ENCODE measurements at places on chromosomes 3 and 15.
A peak's percentile ranks its signal among the peaks of the same experiment; 100 is the strongest.

DNA sequence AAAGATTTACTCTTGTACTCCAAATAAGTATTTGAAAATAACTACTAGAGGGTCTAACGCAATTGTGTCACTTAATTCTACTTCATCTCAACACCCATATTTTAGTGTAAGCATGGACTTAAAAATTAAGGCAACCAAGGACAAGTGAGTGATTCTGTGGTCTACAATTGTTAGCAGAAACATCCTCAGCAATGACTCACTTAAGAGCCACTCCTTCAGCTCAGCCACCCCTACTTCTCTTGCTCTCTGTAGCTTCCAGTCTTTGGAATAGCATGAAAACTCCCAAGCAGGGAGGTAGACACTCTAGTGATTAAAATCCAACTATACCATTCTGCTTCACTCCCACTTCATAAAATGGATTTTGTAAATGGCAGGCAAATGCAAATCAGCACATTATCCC lies 116.0 kb upstream of the LRRN1 start:
- no peak for DNase-seq

DNA sequence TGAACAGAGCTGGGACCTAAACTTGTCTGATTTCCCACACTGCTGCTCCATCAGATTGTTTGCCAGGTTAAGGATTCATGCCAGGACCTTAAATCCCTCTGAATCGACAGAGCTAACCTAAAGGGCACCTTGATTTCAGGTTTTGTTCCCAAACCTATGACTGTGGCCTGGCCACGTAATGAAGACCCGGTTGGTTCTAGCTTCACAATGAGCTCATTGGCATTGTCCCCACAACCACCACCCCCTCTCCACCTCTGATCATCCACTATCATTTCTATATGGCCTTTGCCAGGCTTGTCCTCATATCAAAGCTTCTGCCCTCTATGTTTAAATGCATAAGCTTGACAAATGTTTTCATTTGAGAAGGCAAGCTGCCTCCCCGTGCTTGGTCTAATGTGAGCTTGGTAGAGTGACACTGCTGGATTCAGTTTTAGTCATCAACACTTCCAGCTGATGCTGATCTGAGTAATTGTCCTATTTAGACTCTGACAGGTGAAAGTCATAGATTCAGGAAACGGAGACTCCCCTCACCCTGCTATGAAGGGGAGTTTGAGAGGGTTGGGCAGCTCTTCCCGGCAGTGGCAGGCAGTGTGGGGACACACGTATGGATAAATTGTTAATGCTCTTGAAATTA lies 407.1 kb upstream of the CFAP20DC start:
- DNase-seq = peak; percentile 57

GRCh38 chr3:182879031-182879611 lies 85.8 kb downstream of the ATP11B start:
- no peak for DNase-seq

DNA sequence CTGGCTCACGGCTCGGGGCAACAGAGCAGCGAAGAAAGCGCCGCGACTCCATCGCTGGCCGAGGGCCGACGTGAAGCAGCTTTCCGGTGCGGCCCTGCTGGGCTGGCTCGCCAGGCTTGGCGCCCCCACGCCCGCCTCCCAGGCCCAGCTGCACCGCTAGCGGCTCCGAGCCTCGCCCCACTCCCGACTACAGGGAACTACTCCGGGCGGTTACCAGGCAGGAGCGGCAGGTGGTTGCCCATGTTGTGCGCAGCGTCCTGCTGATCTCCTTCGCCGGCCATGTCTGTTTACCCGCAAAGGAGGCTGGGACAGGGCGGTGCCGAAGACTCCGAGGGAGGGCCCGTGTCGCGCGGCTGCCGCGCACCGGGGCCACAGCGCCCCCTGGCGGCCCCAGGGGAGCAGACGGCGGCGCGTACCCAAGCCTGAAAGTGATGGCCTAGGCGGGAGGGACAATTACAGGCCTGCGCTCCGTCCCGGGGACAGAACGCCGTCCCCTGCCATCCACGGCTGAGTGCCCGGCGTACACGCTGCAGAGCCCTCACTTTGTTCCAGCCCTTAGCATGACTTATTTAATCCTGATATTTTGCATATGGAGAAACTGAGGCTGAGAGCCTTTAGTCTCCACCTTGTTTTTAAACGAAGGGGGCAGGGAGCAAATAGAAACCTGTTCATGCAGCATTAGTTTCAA lies at the start of gene CRBN:
Gene CRBN (minus strand): TSS at position 285 of the 688 bp plus-strand sequence. CDS start 4 bp downstream, at position 281.
- DNase-seq = peak; percentile 90

- DNase-seq = no peak
Measured at GRCh38 chr15:48862705-48863104, 15.2 kb upstream of the EID1 start.

DNA sequence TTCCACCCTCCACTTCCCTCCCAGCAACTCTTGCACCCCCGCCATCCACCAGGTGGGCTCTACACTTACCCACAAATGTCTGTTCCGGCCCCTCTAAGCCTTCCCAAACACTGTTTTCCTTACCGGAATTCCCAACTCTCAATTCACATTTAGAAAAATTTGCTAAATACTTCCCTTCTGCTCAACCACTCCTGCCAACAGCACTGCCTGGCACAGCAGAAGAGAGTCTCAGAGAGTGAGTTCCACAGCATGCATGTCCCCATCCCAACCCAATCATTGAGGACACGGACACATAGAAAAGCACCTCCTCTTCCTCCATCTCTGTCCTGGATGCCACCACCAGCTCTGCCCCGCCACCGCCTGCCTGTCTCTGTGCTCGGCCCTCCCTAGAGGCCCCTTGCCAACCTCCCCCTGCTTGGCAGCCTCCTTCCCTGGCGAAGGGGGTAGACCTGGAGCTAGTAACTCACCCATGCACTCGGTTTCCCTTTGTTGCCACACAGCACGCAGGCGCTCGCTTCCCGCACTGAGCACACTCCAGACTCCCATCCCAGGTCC lies 66.2 kb upstream of the SLC6A1 start:
- no peak for DNase-seq

- DNase-seq = no peak
Measured at GRCh38 chr15:61186905-61187741, 42.0 kb downstream of the RORA start.

- DNase-seq = no peak
Measured at GRCh38 chr3:145692751-145693150, 468.2 kb downstream of the PLOD2 start.

DNA sequence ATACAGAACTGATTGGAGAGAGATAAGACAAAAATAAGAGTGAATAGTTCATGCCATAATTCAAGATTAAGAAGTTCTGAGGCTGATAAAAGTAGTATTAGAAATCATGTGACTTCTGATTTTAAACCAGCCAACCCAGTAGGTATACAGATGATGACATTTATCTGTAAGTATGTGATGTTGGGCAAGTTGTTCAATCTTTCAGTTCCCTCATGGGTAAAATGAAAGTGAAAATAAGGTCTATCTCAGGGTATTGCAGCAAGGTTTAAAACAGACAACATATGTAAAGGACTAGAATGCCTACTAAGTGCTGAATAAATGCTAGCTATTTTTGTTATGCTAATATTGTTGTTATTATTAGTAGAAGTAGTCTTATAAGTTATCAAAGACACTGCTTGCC lies 1055.7 kb downstream of the NAALADL2 start:
- no peak for DNase-seq

GRCh38 chr3:188581792-188582191 lies 427.8 kb downstream of the LPP start:
- DNase-seq = no peak

DNA sequence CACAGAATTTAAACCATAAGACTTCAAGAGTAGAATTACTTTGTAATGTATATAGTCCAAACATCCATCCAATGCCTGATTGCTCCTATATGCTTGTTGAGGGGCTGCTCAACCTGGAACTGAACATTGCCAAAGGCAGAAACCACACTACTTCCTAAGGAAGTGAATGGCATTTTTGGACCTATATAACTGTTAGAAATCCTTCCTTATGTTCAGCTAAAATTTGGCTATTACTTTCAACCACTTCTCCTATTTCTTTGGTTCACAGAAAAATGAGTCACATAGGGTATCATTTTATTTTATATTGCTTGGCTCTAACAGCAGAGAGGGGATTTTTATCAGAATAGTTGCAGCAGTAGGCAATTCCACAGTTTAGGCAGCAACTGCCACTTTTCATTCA lies 342.1 kb downstream of the SLC9A9 start:
- no peak for DNase-seq

- DNase-seq = no peak
Measured at GRCh38 chr15:69104050-69104750, 56.2 kb upstream of the GLCE start.

DNA sequence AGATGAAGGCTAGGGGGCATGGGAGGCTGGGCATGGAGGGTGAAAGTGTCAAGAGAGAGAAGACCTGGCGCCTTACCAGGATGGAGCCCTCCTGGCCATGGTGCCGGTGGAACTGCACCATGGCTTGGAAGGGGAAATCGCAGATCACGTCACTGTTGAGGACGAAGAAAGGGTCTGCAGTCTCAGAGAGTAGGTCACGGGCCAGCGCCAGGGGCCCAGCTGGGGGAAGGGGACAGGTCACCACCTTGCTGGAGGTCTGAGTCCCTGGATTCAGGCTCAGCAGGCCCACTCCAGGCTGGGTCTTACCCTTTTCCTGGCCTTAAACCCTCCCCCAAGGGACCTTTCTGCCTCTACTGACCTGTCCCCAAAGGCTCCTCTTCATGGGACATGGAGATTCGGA lies 855 bp downstream of the GMPPB start:
- DNase-seq = no peak

GRCh38 chr3:77475507-77475906 lies 435.6 kb downstream of the ROBO2 start:
- no peak for DNase-seq

- DNase-seq = peak; percentile 62
Measured at GRCh38 chr3:48655606-48656005, 7.1 kb downstream of the CELSR3 start.

DNA sequence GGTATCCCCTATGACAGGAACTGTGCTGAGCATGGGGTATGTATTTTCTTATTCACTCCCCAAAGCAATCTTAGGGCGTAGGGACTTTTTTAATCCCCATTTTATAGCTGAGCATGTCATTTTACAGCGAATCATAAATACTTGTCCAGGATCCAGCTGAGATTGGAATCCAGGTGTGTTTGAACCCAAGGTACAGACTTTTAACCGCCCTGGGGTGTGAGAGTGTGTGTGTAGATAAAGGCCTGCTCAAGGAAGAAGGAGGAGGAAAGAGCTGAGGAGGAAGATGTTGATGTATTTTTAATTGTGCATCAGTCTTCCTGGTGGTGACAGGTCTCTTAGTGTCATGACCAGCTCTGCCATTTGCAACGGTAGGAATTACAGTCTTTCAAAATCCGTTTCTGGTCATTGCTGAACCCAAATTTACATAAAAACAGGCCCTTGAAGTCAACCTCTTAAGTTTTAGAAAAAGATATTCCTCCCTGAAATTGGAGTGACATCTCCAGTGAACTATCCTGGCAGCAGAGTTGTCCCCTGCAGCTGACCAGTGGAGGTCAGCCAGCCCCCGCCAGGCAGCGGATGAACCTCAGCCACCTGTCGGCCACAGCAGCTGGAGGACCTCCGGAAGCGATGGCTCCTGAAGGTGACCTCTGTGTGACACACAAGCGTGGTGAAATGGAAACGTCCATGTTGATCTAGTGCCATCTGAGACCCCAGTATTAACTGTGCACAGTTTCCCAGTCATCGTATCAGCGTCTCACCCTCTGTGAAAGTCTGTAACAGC lies 92.8 kb upstream of the MITF start:
- no peak for DNase-seq

GRCh38 chr3:148723631-148724030 lies 25.9 kb downstream of the AGTR1 start:
- DNase-seq = no peak

DNA sequence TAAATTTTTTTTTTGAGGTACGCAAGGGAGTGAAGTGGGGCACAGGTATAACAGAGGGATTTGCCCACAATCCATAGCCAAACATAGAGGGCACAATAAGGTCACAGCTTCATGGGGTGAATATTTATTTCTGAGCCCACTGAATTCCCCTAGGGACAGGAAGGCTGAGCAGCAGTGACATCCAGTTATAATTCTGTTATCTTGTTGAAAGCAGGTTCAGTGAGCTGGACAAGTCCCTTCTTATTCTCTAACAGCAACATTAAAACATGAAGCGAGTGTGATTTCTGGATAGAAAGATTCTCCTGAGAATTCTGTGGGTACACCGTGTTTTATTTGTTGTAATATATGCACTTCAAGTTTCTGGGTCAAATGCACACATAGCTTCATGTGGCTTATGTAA lies 538.2 kb downstream of the NAALADL2 start:
- DNase-seq = no peak

DNA sequence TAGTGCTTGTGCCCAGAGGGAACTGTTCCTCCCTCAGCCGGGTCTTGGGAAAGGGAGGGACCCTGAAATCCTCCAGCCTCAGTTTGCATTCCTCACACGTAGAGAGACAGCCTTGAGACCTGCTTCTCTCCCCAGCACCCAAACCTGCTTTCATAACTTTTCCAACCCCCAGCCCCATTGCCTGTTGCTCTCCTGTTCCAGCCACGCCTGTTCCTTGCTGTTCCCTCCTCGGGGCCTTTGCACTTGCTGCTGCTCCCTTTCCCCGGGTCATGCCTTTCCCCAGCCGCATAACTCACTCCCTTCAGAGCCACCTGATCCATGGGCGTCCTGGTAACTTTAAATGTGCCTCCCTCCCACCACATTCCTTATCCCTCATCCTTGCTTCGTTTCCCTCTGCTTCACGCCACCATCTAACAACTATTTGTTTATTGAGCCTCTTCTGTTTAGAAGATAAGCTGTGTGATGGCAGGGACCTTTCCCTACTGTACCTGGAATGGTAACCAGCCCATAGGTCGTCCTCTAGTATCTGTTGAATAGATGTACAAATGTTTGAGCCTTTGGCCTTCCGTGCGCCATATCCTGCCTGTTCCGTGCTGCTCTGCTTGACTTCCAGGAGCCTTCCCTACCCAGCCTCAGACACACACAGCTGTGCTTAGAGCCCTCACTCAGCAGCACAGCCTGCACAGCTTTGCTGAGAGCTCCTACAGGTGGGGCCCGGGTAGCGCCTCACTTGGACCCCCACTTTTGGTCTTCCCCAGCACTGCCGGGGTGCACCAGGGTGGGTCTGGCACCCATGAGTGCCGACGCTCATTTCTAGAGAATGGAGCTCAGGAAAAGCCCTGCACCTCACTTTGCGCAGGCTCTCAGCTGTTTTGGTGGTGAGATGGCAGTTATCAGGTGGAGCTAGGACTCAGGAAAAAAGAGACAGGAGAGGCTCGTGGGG lies 60.2 kb downstream of the SCN5A start:
- no peak for DNase-seq

DNA sequence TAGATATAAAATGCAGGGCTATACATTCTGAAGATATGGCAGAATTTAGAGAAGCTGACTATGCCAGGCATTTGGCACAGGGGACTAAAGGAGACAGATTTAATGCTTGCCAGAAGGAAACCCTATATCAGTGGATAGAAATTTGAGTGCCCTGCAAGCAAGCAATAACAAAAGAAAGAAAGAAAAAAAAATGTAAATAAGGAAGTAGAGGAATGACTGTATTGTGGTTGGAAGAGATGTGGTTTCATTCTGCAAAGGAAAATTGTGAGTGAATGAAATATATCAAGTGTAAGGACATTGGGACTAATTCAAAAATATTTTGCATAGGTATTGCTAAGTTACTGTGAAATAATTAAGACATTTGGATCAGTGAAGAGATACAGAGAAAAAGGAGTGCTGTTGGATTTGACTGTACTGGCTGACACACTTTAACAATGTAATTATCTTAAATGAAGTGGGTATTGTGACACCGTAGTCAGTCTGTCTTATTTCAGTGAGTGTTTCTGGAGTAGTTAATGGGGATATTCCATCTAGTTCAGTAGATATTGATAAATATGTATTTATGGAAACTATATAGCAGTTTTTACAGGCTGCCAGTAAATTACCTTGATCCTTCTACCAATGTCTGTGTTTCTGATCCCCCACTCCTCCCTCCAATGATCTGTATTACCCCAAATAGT lies 418.2 kb downstream of the CNTN4 start:
- no peak for DNase-seq
